D341Med (cell line): ENCODE measurements at places on chromosomes 16 and 17.

GRCh38 chr16:46991729-46992704 is 18.5 kb upstream of the DNAJA2 start:
- no peak for DNase-seq

- DNase-seq, result peak; percentile 97
Observed at GRCh38 chr17:29617481-29618271, 5.0 kb downstream of the CORO6 start.

DNA sequence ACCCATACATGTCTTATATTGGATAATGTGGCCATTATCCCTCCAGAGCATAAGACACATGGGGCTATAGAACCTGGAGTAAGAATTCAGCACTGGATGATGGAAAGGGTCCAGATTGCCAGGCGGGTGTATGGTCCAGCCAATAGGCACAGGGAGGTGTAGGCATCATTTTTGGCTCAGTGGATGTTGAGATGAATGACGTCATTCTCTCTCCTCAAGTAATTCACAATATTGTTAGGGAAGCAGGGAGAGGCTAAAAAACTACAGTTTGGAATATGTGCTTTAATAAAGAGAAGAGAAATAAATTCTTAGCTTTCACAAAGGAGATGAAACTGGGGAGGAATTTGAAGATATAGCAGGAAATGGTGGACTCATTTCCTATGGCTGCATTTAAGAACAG is 461.1 kb upstream of the GOT2 start:
- DNase-seq, result no peak

- DNase-seq, result no peak
Observed at GRCh38 chr16:12096828-12097522, 120.4 kb downstream of the SNX29 start.

DNA sequence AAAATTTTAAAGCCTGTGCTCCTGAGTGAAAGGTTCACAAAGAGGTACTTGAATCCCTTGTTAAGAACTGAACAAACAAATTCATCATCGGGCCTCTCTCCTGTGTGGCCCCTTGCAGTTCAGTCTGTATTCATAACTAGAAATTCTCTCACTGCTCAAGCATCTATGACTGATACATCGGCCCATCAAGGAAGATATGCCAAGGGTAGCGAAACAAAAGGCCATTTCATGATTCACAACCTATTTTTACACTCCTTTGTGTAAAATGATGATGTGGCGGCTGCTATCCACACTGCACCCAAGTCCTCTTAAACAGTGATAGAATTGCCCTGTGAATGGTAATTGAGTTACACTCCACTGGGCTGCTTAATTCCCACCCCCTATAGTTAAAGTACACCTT is 204.6 kb downstream of the STX8 start:
- no peak for DNase-seq

- no peak for DNase-seq
Observed at GRCh38 chr16:14419817-14420216, 210.2 kb downstream of the PARN start.
